ENCODE measurements at places on chromosomes 3 and 15.
A peak's percentile ranks its signal among the peaks of the same experiment; 100 is the strongest.

GRCh38 chr3:105511031-105511430, 144.3 kb downstream of the ALCAM start:
- DNase-seq = no peak

- no peak for DNase-seq
Observed at GRCh38 chr15:72173864-72174550, 23.6 kb downstream of the GRAMD2A start.

DNA sequence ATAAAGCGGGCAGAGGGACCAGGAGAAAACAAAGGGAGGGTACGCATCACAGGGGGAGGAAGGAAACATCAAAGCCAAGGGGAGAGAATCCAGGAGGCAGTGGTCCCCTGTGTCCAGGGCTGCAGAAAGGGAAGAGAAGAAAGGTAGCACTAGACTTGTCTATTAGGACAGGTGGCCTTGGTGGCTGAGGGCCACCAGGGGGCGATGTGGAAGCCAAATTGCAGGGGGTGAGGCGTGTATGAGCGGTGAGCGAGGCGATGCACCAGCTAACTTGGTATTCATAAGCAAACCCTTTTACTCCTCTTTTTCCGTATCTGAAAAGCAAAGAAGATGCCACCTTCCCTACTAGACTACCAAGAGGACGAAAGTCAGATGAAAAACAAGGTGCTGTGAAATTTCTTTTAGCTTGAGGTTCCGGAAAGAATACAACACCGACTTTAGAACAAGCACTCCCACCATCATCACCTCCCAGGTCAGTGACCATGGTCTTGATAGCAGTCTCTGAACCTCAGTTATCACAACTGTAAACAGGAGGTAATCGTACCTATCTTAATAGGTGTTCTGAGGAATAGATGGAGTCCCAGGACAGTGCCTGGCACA, 654.4 kb upstream of the ADAMTS9 start:
- peak; percentile 22 for DNase-seq

GRCh38 chr3:78140866-78141265, 1101.0 kb downstream of the ROBO2 start:
- DNase-seq = no peak

DNA sequence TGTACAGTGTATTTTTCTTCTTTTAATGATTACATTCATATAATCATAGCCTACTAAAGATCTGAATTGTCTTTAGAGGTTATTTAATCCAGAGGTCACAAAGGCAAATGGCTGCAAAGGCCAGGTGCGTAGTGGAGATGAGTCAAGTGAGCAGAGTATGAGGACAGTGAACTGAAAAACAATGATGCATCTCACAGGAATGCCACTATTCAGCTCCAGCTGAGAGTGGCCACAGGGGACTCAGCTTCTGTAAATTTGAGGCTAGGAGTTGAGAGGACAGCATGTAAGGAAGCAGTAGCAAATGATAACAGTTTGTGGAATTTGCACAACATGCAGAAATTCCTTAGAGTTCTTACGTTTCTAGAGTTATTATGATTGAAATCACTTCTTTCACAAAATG, 50.4 kb downstream of the COL6A5 start:
- no peak for DNase-seq

DNA sequence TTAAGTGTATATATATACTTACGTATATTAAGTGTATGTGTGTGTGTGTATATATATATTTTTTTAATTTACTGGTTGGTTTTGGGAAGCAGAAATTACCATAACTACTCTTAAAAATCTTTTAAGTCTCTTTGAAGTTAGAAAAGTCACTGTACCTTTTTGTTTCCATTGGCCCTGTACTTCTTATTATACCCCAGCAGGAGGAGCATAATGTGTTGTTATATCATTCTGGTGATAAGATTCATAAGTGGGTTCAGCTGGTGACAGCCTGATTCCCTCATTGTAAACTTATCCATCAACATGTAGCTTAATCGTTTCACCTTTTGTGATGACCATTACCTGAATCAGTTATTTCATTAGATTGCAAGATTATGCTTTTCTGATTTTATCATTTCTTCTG, 30.8 kb downstream of the MLH1 start:
- DNase-seq = no peak

DNA sequence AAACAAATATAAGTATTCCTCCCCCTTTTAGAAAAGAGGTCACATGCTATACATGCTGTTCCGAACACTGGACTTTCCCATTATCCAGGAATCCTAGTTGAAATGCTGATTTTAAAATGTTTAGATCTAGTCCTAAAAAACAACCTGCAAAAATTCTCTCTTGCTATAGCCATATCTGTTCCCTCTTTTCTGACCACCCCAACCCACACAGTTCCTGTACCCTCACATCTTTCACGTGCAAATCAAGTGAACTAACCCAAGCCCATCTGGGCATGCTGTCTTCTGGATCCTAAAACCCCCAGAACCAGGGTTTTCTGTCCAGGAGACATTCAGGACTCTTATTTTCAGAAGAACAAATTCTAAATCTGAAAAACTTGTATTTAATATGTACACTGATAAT, 67.4 kb downstream of the RAD18 start:
- no peak for DNase-seq

DNA sequence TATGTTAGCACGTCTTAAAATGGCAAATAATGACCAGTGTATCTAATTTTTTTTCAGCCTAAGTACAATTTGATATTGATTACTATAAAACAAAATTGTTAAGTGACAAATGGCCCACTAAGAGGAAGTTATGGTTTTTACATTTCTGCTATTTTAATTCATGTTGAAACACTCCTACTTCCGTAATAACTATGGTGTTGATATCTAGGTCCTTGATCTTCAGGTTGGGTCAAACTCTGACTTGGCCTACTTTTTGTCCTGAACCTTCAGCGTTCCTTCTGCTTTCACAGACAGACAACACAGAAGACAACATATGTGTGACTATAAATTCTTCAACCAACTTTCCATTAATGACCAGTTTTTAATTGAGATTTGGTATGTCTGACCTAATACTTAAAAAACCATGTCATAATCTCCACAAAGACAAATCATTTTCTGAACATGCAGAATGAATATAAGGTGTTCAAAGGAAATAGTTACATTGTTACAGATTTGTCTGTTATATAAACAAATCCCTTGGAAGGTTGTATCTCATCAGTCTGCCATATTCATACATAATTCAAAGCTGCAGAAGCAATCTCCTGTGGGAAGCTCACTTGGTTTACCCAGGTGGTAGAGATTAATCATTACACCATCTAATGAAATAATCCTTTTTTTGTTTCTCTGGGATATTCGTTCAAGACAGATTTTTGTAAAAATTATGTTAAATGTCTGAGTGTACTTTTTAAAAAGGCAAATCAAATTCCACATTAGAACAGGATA, 92.1 kb upstream of the TSPAN3 start:
- DNase-seq = peak; percentile 53

DNA sequence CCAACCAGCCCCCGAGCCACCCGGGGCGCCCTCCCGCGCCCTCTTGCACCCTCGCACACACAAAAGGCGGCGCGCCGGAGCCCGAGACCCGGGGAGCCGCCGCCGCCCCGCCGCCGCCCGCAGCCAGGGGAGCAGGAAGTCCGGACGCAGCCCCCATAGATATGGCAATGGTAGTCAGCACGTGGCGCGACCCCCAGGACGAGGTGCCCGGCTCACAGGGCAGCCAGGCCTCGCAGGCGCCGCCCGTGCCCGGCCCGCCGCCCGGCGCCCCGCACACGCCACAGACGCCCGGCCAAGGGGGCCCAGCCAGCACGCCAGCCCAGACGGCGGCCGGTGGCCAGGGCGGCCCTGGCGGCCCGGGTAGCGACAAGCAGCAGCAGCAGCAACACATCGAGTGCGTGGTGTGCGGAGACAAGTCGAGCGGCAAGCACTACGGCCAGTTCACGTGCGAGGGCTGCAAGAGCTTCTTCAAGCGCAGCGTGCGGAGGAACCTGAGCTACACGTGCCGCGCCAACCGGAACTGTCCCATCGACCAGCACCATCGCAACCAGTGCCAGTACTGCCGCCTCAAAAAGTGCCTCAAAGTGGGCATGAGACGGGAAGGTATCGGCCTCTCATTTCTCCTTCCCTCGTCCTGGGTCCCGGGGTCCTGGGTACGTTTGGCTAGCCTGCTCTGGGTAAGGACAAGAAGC, 1.6 kb downstream of the NR2F2 start:
- DNase-seq = no peak

GRCh38 chr3:65660000-65660598, 378.6 kb downstream of the MAGI1 start:
- DNase-seq = no peak

DNA sequence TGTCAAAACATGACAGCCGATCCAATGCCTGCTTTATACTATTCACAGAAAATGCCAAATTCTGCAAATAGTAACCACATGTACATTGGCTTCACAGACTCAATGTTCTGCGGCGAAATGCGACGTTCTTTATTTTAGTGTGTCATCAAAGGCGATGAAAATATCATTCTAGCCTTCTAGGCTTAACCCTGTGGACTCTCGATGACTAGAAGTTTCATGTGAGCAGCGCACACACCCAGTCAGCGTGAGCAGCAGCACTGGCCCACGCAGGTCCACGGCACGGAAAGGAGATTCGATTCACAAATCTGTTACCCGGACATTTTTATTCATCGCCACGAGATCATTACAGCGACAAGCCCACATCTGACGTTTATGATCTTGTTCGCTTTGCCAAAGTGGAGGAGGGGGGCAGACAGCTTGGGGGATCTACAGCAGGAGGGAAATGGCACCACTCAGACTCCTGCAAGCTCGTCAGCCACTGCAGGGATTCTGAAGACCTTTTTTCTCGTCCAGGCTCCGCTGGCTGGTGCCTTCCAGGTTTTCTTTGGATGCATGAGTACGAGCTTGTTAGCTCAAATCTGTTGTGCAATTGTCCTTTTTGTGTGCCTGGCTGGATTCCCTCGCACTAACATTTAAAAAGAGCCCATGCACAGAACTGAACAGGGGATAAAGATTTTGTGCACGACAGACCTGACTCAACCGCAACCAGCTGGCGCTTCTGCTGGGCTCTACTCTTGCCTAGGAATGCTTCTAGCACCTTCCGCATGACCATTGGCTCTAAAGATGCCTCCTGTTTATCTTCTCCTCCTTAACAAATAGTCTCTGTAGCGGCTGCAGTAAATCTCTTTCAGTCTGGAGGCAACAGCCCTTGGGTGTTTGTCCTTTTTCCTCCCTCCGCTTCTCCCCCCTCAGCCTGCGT, 938.4 kb downstream of the MCTP2 start:
- no peak for DNase-seq
